ENCODE measurements at places on chromosomes 16 and 17.

DNA sequence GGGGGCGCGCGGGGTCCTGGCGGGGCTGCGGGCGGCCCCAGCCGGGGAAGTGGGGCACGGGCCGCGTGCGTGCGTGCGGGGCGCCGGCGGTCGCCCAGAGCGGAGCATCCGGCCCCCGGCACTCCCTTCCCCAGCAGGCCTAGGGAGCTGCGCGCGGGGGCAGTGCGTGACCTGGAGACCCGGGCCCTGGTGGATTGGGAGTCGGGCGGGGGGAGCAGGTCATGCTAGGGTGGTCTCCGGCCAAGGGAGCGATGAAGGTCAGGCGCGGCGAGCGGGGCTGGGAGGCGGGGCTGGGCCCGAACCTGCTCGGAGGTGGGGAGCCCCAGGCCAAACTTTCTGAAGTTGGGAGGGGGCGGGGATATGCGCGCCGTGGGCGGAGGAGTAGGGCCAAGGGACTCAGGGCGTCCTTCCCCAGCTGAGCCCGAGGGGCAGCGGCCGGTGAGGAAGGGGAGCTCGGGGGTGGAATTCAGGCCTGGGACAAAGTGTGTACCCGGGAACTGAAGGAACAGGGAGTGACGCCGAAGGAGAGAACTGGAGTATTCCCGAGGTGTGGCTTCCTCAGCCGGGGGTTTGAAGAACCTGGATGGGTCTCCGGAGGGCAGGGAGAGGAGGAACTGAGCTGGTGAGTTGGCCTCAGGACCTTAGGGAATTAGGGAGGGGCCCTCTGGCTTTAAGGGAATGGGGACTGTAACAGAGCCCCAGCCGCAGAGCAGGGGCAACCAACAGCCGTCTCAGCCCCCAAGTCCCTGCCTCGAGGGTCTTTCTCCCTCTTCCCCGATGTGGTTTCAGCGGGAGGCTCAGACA is 589 bp downstream of the XYLT2 start:
- DNase-seq = no peak

DNA sequence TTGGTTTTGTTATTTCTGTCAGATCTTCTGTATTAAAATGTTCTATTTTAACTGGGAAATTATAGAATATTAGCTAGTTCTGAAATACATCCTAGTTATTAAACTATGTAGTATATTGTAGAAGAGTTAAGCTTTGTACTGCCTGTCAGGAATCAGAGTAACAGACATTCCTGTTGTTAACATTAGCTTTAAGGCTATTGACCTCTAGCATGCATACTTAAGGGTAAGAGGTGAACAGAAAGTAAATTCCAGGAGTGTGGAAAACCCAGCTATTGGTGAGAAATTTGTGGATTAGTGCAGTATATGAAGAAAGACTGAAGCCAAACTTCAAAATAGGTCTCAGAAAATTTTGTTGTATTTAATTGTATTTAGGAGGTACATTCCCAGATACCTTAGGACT is 111.3 kb downstream of the CHD9 start:
- no peak for DNase-seq

DNA sequence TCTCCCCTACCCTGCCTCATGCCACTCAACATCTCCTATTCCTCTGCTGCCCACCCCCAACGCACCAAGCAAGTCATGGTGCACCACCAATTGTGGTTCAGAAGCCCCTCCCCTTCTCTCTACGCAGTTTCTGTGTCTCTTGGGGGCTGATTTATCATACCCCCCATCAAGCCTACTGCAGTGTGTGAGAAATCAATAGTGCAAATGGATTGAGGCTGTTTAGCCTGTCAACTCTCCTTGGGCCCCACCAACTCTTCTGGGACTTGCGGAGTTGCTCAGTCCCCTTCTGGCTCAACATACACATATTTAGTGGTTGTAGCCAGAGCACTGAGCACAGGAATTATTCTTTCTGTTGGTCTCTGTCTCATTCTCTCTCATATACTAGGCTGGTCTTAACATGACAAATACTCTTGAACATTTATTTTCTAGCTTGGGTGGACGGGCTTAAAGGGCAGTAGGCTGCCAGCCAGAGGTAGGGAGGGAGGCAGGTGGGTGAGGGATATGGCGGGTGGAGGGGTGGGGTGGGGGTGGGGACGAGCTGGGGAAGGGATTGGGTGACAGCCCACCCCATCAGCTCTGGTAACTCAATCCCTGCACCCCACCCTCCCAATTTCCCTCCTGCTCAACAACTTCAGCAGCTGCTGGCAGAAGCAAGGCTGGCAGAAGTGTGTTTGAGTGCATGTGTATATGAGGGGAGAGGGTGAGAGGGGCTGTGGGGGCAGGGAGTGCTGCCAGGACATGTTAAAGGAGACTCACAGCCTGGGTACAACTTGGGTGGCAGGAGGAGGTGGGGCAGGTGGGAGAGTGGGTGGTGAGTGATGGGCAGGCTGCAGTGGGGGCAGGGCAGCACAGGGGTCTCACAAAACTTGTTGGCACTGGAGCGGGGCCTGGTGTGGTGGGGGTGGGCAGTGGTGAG is 4.9 kb downstream of the RARA start:
- peak; percentile 3 for DNase-seq

- DNase-seq = no peak
These were observed 208.1 kb downstream of the COPRS start for GRCh38 chr17:31650756-31651520.

- DNase-seq = no peak
These were observed 70.2 kb upstream of the NETO2 start for GRCh38 chr16:47213761-47214440.

DNA sequence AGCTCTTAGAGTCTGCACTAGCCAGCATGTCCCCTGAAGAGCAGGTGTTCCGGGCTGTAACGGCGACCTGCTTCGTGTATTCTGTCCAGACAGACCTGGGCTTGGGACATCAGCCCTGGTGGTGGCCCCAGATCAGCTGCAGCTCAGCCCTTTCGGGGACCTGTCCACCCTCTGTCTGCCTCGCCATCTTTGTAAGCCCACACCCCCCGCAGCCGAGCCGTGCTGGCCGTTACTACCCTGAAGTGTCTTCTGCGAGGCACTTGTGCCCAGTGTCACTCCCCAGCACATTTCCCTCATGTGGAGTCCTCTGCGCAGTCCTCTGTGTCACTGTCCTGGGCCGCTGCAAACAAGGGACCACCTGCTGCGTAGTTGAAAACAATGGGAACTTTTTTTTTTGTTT is 10.4 kb downstream of the CARD14 start:
- no peak for DNase-seq

- DNase-seq = peak; percentile 41
These were observed 25.8 kb downstream of the WSB1 start for GRCh38 chr17:27319541-27320221.

DNA sequence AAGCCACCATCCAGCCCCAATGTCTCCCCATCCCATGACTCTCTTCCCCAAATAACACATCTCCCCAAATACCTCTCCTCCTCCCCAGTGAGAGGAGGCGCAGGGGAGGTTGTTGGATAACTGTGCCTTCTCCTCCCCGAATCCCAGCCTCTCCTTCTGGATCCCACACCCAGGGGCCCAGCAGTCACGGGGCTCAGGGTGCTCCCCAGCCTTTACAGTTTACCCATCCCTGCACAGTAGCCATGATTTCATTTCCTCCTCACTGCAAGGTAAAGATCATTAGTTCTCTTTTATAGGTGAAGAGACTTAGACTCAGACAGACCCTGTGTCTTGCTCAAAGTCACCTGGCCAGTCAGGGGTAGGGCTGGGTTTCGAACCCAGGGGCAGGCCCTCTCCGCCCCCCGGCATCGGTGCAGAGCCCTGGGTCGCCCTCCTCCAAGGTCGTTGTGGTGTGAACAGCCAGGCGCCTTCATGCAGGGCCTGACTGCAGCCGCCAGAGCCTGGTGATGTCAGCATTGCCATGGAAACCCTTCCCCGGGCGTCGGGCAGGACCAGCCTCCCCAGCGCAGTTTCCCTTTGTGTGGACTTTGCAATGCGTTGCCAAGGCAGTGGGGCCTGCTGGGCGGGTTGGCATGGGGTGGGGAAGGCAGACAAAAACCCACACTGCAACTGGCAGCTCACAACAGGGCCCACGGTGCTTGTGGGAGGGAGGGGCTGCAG is 53.3 kb upstream of the TOB1 start:
- DNase-seq = peak; percentile 93

- no peak for DNase-seq
These were observed 10.8 kb downstream of the LRRC3C start for GRCh38 chr17:39938140-39938869.

DNA sequence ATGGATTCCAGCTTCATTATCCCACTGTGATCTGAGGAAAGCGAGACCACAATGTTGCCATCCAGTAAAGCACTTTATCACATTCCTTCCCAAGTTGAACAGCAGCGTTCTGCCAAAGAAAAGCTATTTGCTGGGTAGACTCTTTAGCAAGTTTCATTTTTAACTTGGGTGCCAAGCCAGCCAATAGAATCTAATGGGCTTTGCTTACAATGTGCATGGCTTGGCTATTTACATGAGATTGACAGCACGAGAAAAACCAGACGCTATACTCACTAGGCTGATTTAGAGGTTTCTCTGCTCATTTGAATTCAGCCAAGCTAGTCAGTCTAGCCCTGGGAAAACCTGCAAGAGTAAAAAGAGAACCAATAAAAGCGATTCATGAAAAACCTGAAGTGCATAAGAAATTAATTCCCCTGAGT is 108.9 kb downstream of the CDH13 start:
- no peak for DNase-seq

DNA sequence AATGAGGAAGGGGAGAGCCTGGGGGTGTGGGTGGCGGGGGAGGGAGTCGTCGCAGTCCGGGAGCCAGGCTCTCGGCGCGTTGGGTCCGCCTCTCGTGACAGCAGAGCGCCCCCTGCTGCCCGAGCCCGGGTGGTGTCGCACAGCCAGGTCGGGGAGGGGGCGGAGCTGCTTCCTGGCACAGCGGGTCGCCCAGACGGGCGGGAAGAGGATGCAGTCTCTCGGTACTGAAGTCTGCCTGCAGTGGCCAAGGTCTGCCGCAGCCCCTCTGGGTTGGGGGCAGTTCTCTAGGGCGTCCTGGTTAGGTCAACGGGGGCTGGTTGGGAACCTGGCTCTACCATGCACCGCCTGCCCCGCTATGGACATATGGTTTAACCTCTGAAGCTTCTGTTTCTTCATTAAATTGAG is 38.2 kb upstream of the CCDC182 start:
- DNase-seq = peak; percentile 77

DNA sequence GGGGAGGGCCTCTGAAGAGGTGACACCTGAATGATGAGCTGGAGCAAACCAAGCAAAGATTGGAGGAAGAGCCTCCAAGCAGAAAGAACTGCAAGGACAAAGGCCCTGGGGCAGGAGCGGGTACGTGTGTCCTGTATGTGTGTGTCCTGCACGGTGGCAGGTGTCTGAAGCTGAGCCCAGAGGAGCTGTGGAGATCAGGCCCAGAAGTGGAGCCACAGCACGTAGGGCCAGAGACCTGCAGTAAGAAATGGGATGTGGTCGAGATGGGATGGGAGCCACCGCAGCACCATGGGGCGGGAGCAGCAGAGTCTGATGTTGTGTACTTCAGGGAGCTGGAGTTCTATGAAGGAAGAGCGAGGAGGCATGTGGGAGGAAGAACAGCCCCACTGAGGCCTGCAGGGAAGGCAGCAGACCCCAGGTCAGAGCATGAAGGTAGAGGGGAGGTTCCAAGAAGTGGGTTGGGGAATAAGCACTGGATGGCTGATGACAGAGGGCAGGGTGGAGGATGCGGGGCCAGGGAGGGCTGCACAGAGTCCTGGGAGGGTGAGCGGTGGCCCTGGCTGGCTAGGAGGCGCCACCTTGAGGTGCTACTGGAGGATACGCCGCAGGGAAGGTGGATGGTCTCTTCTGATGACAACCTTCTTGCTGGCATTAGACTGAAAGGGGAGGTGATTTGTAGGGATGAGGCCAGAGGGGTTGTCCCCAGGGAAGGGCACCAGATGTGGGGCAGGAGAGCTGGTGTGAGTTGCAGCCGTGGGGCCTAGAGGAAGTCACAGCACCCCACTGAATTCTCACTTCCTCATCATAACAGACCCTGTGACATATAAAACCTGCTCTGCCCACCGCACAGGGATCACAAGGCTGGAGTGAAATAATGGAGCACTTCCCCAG is 10.6 kb upstream of the CETP start:
- DNase-seq = peak; percentile 68

- DNase-seq = no peak
These were observed 138.2 kb downstream of the C16orf95 start for GRCh38 chr16:87178977-87179376.

DNA sequence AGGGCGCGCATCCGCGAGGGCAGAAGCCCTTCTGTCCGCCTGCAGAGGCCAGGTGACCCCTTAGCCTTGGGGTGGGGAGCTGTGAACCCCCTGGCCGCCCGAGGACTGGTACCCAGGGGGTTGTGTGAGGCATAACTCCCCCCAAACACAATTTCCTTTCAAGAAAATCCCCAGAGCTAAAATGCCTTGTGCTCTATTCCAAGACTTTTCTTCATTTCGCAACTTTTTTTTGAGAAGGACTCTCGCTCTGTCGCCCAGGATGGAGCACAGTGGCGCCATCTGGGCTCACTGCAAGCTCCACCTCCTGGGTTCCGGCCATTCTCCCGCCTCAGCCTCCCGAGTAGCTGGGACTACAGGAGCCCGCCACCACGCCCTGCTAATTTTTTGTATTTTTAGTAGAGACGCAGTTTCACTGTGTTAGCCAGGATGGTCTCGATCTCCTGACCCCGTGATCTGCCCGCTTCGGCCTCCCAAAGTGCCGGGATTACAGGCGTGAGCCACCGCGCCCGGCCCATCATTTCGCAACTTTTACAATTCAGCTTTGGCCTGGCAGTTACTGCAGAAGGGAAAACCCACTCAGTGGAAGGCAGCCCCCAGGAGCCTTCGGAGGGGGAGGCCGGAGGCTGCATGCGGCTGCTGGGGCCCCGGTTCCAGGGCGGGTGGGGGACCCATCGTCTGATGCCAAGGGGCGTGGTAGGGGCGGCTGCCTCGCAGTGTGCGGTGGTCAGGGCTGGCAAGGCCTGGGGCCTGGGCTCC is 963 bp upstream of the APRT start:
- no peak for DNase-seq

- DNase-seq = no peak
These were observed 3.7 kb downstream of the PEMT start for GRCh38 chr17:17587614-17588337.

DNA sequence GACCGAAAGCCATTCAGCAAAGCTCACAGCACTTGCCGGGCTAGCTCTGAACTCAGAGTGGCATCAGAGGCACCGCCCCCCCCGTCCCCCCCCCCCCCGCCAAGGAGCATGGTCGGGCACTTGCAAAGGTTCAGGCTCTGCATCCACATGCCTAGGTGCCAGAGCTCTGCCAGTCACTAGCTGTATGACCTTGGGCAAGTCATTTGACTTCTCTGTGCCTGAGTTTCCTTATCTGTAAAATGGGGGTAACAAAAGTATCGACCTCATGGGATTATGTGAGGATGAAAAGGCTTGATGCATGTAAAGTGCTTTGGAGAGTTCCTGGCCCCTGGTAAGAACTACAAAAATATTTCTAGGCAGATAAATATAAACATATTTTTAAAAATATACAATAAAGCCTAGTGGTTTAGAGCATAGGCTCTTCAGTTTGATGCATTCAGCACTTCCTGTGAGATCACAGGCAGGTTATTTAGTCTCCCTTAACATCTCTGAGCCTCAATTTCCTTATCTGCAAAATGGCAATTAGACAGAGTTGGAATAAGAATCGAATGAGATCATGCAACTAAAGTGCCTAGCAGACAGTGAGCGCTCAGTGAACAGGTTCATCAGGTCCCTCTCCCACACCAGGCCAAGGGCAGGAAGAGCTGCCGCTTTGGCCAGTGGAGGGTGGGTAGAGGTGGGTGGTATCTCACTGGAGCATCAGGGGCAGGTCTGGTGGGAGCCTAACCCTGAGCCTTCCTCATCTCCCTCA is 117.2 kb downstream of the CYLD start:
- no peak for DNase-seq

- peak; percentile 76 for DNase-seq
These were observed 13.7 kb downstream of the PITPNC1 start for GRCh38 chr17:67390646-67391361.

Measured in AG08396 (cell line).